NCI-H524 (cell line): ENCODE measurements at places on chromosomes 6 and 20.

DNA sequence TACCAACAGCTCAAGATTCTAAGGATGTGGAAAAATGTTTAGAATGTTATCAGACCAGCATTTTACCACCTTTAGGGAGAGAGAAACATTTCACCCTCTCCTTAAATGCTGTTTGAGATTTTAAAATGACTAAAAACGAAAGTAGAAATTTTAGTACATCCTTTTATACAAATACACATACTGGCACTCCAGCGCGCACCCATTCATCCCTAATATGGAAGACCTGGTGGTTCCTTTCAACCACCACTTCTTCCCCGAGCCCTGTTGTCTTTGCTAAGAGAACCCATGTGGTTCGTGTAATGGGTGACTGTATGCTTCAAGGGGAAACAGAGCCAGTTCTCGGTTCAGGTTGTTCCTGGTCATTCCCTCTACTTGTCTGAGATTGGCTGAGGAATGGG is 21.3 kb downstream of the SPATA2 start:
- no peak for DNase-seq

DNA sequence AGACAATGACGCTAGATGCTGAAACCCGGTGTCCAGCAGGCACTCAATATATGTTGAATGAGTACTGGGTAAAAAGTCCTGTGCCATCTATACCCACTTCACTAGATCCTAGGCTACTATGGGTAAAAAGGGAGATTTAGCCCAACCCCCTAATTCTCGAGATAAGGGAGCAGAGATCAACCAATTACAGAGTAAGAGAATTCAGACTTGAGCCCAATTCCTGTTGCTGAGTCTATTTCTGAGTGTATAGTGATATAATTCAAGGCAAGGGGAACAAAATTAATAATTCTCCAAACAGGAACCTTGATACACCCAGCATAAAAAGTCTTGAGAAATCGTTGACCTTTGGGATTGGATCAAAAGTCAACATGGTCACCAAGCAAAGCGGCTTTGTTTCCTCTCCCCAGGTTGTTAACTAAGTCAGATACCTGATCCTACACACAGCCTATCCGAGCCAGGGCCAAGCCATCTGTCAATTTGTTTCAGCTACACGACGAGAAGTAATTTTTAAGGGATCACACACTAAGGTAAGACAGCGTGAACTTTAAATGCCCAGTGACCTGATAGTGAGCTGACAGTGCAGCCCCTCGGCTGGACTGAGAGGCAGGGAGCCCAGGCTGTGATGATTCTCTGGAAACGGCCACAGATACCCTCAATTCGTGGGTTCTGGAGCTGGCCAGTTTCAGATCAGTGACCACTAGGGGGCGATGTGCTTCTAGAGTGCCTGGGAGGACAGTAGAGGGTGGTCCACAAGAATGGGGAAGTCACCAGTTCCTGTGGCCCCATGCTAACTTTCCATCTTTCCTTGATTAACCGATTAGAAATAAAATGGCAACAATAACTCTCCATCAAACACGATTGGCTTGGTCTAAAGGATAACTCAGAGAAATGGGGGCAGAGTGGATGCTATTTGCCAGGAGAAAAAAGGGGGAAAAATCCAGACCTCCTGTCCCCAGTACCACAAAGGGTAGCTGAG is 46.2 kb downstream of the SLC22A23 start:
- peak; percentile 87 for DNase-seq

DNA sequence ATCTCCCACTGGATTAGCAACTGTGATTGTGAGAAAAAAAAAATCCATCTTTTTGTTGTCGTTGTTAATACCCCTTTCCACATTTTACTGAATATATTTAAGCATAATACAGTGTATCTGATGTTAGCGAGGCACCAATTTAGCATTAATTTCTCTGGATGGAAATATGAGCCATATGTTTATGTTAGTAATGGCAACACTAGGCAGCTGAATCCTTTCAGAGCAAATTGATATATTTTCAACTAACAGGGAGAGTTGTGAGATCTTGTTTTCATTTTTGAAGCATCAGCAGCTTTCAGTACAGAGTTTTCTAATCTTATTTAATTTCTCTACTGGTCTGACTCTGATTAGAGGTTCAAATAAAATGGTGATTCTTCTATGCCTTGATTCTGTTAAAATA is 84.8 kb upstream of the HDAC2 start:
- no peak for DNase-seq

- DNase-seq, result no peak
Observed at GRCh38 chr20:62267543-62267942, 29.2 kb downstream of the OSBPL2 start.

- DNase-seq, result no peak
Observed at GRCh38 chr20:25277051-25277801, 29.3 kb downstream of the PYGB start.
